ENCODE measurements at places on chromosomes 3 and 15.
A peak's percentile ranks its signal among the peaks of the same experiment; 100 is the strongest.

DNA sequence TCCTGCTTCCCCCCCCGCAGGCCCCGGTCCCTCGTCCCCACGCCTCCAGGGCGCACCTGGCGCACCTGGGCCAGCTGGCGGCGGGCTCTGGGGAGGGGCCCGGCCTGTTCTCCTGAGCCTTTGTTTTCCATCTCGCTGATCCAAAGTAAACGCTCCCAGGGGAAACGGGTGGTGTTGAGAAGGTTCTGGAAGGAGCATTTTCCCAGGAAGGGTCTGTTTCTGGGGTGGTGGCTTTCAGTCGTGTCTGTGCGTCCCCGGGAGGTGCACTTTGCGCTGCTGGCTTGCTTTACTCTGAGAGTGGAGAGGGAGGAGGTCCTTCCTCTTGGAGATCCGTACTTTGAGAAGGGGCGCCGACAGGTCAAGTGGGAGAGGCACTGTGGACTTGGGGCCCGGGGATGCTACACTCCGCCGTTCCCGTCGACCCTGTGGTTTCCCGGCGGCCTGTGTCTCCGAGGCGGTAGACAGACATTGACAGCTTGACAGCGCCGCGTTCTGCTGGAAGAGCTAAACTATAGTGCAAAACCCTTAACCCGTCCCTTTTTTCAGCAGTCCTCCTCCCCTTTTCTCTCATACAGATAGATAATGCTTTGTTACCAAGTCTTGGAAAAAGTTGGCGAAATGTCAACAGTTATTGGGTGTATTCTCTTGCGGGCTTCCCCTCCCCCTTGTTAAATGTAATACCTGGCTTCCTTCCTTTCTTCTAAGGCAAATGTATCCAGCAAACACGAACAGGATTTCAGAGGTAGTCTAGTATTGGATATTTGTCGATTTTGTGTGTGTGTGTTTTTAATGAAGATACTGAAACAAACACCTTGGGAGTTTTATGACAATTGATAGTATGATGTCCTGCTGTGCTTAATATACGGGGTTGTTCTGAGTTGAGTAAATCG, 6.5 kb downstream of the TPM1 start:
- DNase-seq: peak; percentile 79

GRCh38 chr3:117444175-117444574, 734.6 kb downstream of the TUSC7 start:
- DNase-seq: no peak

- DNase-seq: no peak
These were observed 66.2 kb downstream of the ST3GAL6 start for GRCh38 chr3:98829246-98829832.

DNA sequence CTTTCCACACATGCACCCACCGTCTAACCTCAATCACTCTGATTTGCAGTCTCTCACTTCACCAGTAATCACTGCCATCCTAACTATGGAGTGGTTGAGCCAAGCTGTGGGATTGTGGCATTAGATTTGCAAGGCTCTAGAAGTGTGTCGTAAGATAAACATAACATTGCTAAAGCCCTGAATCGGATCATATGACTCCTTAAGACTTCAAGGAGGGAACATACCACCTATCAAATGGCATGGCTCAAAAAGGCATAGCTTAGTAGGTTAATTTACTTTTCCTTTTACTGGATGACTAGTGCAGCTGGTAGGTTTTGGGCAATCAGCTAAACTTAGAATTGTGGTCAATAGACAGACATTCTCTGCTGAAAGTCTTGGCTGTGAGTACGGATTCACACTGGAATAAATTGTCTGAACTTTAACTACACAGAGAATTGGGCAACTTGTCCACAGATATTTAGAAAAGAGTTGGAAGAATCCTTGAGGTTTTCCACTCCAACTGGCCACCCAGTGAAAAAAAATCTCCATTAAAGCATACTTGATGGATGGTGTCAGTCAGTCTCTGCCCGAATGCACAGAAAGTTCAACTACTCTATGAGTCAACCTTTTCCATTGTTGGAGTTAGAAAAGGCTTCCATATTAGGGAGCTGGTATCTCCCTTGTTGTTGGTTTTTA, 476.7 kb upstream of the CBLB start:
- DNase-seq: no peak

DNA sequence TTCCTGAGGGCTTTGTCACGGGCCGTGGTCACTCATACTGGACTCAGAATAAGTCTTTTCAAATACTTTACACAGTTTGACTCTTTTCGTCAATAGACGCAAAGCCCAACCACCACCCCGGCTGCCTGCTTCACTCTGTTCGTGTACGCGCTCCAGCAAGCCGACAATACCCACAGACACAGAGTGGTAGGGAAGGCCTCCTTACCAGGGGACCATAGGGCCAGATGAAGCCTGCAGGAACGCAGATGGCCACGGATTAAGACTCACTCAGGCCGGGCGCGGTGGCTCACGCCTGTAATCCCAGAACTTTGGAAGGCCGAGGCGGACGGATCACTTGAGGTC, 29.7 kb downstream of the EFCAB12 start:
- DNase-seq: no peak

GRCh38 chr3:113968986-113969385, 21.2 kb downstream of the ZDHHC23 start:
- DNase-seq: no peak

DNA sequence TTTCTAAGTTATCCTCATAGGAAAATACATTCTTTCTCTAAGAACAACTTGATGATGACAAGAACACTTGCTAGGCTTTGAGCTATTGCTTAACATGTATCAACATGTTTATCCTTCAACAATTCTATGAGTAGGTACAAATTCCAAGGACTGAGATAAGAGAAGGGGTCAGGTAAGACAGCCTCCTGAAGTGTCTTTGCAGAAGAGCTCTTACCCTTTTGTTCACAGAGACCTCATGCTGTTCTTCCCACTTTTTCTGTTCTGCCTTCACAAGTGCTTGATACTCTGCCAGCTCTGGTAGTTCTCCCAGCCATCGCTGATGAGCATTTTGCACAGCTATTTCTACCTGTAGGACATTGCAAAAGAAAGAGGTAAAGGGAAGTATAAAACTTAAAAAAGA, 50.9 kb downstream of the CEP152 start:
- no peak for DNase-seq

- no peak for DNase-seq
These were observed 32.2 kb downstream of the GRM2 start for GRCh38 chr3:51739110-51739509.

- no peak for DNase-seq
These were observed 112.2 kb downstream of the FEZF2 start for GRCh38 chr3:62261121-62261520.

GRCh38 chr3:32781211-32781968, 36.4 kb upstream of the TRIM71 start:
- peak; percentile 96 for DNase-seq

- DNase-seq: no peak
These were observed 143.9 kb upstream of the MME start for GRCh38 chr3:154936196-154936595.

GRCh38 chr15:57385923-57386390, 9.7 kb downstream of the CGNL1 start:
- DNase-seq: no peak

DNA sequence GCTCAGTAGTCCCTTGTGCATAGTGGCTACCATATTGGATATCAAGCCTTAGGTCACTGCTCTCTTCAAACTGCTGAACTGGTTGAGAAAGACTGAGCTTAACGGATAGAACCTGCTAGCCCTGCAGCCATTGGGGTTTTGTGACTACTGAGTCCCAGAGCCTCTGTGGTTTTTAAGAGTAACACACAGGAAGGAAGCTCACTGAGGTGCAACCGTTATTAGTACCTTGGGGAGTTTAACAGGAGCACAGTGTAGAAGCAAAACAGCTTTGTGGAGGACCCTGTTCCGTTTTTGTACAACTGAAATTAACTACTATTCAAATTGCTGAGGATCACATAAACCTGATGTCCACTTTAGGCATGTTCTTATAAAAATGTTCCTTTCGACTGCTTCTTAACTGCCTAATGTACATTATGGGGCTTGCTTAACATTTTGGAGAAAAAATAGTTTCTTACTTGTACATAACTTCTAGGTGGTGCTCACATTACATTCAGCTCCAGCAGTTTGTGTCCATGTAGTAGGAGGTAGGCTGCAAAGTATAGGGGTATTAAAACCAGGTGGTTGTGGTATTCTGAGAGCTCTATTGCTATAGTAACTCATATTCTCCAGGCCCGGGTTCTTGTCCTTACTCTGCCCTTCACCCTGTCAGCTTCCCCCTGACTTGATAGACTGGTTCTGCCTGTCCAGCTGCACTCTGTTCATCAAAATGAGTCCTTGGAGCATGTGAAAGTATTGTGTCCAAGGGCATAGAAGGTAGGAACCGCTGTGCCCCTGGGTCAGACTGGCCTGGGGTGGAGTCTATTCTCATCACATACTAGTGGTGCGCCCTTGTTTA, 17.3 kb downstream of the PXK start:
- DNase-seq: no peak

GRCh38 chr15:27514526-27514925, 543.5 kb downstream of the GABRG3 start:
- no peak for DNase-seq

GRCh38 chr15:81642451-81642990, 268.5 kb upstream of the TMC3 start:
- DNase-seq: peak; percentile 81

GRCh38 chr3:174505266-174505665, 353.9 kb upstream of the NAALADL2 start:
- DNase-seq: no peak

DNA sequence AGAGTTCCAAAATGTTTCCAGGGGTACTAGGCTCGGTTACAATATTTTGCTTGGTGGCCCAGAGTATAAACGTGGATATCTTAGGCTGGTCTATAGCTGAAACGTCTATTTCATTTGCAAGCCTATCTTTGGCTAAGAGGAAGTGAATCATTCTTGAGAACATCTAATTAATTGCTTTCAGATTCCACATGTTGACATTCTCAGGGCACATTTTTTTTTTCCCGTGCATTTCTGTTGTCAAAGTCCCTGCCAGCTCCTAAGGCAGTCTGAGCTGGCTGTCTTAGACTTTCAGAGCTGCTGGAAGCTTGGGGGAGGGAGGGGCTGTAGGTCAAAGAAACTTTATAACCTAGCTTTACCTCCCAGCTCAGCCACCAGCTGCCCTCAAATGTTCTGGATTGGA, 23.2 kb upstream of the LAMP3 start:
- DNase-seq: no peak

GRCh38 chr3:170064108-170064507, 26.3 kb downstream of the GPR160 start:
- no peak for DNase-seq
